ENCODE measurements at places on chromosomes 3 and 15.

GRCh38 chr3:122513386-122514122 lies 1.2 kb downstream of the KPNA1 start:
- no peak for DNase-seq

GRCh38 chr15:74551714-74552113 lies 10.7 kb downstream of the ARID3B start:
- DNase-seq, result no peak

- DNase-seq, result no peak
These were observed 256.2 kb downstream of the ZNF621 start for GRCh38 chr3:40780925-40781406.

DNA sequence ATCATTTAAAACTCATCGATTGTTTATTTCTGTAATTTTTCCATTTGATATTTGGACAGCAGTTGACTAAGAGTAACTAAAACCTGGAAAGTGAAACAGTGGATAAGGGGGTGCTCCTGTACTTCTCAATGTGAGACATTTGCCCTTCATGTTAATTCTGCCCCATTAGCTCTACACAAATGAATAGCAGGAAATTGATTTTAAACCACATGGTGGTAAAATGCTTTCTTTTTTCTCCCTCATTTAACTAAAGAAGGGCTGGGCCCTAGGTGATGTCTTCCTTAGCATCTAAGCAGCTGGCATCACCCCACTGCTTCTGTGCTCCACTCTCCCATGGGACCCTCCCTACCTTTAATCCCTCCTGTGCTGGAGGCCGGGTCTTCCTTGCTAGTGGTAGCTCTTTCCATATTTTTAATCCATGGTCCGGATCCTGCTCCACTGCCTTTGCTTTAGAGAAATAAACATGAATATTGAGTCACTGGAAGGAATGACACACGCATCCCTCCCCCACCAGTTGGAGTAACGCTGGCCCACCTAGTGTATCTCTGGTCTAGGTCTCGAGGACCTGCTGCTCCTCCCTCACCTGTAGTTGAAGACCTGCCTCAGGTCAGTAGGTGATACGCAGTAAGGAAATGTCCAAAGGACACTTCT lies 30.2 kb upstream of the LAMP3 start:
- no peak for DNase-seq

DNA sequence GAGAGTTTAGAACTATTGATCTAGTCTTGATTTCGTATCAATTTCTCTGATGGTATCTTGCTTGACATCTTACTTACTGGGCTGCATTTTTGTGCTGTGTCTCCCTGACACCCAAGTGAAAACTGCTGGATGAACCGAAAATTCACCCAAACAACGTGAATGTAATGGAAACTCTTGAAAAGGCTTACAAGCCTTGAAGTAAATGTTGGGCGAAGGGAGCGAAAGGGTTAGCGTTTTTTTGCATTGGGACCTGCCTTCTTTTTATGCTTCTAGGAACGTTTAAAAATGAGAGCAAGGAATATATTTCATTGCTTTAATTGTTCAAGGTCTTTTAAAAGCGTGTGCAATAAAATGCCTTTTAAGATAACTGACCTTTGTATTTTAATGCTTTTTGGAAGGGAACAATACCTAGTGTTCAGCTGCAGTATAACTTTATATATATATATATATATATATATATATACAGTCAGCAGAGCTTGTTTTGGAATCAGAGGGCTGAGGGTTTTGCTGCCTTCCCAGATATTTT lies 94.1 kb downstream of the LPP start:
- no peak for DNase-seq

Measured in amniotic epithelial cell (primary cell).